ENCODE measurements at places on chromosomes 7 and 10.

- DNase-seq: no peak
Measured at GRCh38 chr7:150570556-150571465, 3.6 kb downstream of the GIMAP4 start.

DNA sequence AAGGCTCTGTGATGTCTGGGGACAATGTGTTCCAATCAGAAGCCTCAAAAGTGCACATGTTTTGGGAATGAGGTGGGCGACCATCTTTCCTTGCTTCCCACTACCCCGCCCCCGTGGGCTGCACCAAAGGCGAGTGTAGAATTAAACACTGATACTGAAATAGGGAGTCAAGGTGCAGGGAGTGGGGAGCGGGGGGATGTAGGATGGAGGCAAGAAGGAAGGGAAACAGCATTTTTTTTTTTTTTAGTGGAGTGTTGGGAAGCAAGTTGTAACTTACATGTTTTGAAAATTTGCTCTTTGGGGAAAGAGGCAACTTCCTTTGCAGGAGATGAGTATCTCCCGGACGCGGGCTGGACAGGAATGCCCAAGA, 484 bp upstream of the DLX5 start:
- no peak for DNase-seq

DNA sequence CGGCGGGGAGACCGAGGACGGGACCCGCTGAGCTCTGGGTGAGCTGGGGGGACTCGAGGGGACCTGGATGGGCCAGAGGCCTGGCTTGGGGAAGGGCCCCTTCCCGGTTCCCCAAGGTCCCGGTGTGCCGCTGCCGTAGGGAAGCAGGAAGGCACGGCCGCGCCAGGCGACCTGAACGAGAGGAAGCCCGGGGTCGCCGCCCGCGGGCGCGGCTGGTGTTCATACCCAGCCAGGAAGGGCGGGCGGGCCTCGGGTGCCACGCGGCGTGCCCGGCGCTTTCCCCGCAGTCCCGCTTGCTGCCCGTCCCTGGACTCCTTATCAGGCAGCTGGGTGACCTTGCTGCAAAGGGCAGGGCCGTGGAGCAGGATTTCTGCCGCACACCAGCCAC, 38.0 kb downstream of the ZNF777 start:
- peak; percentile 49 for DNase-seq

DNA sequence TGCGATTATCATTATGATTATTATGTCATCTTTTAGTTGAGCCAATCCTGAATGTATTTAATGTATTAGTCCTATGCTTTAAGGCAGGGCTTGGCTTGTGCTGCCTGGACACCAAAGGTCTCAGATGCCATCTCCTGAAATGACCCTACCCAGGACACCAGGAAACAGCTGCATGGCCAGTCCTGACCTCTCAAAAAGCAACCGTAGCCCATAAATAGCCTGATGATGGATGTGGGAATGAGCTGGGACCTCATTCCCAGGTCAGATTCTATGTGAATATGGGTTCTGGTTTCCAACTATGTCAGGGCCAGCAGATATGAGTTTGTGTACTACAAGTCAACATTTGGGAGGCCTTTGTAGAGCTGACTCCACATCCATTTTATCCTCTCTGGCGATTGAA, 438.4 kb downstream of the NRG3 start:
- no peak for DNase-seq

GRCh38 chr7:32023376-32023775, 46.8 kb downstream of the PDE1C start:
- no peak for DNase-seq

- no peak for DNase-seq
Measured at GRCh38 chr10:95429639-95430038, 131.5 kb downstream of the SORBS1 start.

DNA sequence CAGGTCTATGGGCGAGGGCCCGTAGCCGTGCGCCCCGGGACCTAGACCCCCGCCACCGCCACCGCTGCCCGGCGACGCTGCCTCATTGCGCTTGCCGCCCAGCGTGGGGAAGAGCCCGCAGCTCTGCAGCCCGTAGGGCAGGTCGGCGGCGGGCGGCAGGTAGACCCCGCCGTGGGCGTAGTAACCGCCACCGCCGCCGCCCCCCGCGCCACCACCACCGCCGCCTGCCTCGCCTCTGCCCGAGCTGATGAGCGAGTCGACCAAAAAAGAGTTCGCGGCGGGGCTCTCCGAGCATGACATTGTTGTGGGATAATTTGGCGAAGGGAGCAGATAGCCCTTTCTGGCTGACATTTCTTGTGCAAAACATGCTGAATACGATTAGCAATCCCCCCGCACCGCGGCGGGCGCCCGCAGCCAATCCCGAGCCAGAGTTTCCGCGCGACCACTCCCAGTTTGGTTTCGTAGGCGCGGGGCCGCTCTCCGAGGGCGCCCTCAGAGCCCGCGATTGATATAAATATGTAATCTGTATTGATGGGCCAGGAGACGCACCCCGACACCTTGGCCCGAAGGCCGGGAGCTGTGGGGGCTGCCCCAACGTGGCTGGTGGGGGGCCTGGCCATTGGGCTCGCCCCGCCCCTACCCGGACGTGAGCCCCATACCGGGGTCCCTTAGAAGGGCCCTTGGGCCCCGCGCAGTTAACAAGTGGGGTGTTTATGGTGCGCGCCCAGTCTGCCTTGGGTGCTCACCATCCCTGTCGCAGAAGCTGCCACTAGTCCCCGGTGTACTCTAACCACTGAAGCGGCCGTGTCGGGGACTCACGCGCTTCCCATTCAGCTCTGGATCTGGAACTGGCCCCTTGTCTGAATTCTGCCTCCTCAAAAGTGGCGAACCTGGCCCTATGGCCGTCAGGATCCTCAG, at the start of gene HOXA10:
TSS of gene HOXA10 (minus strand) at position 365 of the 918 bp plus-strand sequence. CDS start at position 351, 14 bp downstream.
- DNase-seq: no peak
